Mammary epithelial cell (primary cell): ENCODE measurements at places on chromosomes 7 and 10. TPM values are rescaled to one million over a fixed set of nuclear protein-coding genes. Genes with fewer than 3 reads are reported as not detected.

Gene NRCAM
- total RNA-seq, result 42.5 and 48.6 TPM in 2 replicates

Gene SYT15
- 0.68 and 0.83 TPM in 2 replicates for total RNA-seq

Gene AKR1C8
- not detected in 2 replicates for total RNA-seq

Gene ADAM22
- total RNA-seq, result 0.33 TPM in 1 of 2 replicates, not detected in the other

Gene TMED4
- 87.9 TPM for total RNA-seq

Gene SNX10
- 5.8 and 13.0 TPM in 2 replicates for total RNA-seq

Gene NPY4R2
- total RNA-seq, result not detected

Gene ERVW-1
- total RNA-seq, result not detected

Gene PON3
- 0.50 TPM for total RNA-seq

Gene TAF3
- total RNA-seq, result 2.5 TPM

Gene ARF5
- 178 and 183 TPM in 2 replicates for total RNA-seq

Gene CLRN3
- total RNA-seq, result not detected

Gene HOGA1
- 0.17 TPM for total RNA-seq

Gene CYP2C19
- not detected for total RNA-seq

Gene ASB15
- total RNA-seq, result not detected

Gene ADIRF
- total RNA-seq, result 57.0 TPM

Gene ADCYAP1R1
- not detected for total RNA-seq

Gene BAMBI
- 4.2 and 4.7 TPM in 2 replicates for total RNA-seq

Gene ATP6V0A4
- total RNA-seq, result 0.28 TPM in 1 of 2 replicates, not detected in the other

Gene PCGF6
- total RNA-seq, result 11.3 TPM

Gene LRIT1
- not detected in 2 replicates for total RNA-seq

Gene GLI3
- total RNA-seq, result 16.8 and 26.2 TPM in 2 replicates

Gene BRI3
- total RNA-seq, result 158 and 238 TPM in 2 replicates

Gene OR2A1
- not detected in 2 replicates for total RNA-seq
